ENCODE measurements at places on chromosomes 3 and 15.
A peak's percentile ranks its signal among the peaks of the same experiment; 100 is the strongest.

GRCh38 chr3:156298014-156298413 is 177.6 kb downstream of the KCNAB1 start:
- no peak for DNase-seq

DNA sequence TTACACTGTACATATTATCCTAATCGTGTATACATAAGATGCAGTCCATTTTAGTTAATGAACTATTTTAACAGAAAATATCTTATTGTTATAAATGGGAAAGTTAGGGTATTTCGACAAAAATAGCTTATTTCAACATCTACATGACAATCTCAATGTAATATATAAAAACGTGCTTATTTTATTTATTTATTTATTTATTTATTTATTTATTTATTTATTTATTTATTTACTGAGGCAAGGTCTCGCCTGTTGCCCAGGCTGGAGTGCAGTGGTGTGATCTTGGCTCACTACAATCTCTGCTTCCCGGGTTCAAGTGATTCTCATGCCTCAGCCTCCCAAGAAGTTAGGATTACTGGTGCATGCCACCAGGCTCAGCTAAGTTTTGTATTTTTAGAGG is 614.2 kb downstream of the CADM2 start:
- DNase-seq = no peak

- DNase-seq = peak; percentile 85
Measured at GRCh38 chr15:90004252-90004651, 3.1 kb downstream of the ZNF710 start.

DNA sequence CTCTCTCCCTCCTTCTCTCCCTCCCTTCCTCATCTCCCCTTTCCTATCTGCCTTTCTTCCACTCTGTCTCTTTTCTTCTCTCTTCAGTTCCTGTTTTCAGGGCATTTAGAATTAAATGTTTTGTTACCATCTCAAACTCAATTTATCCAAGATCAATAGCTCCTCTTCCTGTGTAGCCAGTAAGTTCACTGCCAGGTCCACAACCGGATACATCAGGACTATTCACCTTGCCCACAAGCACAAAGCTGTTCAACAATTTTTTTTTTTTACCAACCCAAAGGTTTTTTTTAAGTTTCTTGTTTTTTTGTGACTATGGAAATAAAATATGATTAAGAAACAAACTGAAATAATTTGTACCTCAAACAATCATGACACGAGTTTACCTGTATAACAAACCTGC is 26.1 kb downstream of the FBN1 start:
- DNase-seq = no peak

DNA sequence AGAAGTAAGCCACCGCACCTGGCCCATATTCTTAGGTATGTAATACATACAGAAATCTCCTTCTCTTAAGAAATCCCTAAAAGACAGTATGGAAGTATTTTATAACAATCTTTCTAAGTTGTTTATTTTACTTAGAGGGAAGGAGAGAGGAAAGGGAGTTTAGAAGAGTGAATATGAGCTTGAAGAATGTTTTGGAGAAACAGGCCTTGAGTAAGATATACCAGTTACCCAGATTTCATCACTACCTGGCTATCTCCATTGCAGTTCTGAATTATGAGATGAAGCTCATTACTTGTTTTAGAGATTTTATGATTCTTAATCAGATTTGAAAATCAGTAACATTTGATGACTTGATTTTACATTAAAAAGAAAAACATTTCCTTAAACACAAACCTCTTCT is 71.9 kb downstream of the DCUN1D1 start:
- no peak for DNase-seq

DNA sequence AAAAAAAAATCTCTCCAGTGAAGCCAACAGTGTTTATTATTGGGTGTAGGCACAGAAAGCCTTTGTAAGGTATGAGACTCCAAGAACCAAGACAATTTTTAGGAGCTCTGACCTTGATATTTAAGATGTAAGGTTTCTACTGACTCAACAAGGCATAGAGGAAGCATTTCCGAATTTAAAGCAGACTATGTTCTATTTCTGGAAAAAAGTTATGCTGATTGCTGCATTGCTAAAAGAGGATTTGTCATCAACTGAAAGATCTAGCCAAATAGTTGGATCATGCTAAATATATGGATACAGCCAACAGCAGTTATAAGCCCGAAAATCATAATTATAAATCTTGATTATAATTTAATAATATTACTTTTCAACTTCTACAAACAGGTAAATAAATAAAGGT is 53.3 kb upstream of the MELTF start:
- DNase-seq = no peak

DNA sequence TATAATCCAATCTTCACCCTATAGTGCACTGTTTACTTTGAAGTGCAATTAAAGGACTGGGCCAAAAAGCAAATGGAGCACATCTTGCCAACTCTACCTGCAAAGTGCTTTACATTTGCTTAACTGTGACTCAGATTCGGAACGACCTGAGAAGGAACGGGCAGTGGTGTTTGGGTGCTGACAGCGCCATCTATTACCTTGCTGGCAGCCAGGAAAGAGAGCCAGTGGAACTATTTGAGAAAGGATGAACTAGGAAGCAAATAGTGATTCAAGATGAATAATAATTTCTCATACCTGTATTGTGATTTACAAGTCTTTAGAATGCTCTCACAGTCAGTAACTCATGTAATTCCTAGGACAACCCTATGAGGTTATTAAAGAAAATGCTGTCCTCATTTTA is 312.9 kb downstream of the PDCD6IP start:
- no peak for DNase-seq

DNA sequence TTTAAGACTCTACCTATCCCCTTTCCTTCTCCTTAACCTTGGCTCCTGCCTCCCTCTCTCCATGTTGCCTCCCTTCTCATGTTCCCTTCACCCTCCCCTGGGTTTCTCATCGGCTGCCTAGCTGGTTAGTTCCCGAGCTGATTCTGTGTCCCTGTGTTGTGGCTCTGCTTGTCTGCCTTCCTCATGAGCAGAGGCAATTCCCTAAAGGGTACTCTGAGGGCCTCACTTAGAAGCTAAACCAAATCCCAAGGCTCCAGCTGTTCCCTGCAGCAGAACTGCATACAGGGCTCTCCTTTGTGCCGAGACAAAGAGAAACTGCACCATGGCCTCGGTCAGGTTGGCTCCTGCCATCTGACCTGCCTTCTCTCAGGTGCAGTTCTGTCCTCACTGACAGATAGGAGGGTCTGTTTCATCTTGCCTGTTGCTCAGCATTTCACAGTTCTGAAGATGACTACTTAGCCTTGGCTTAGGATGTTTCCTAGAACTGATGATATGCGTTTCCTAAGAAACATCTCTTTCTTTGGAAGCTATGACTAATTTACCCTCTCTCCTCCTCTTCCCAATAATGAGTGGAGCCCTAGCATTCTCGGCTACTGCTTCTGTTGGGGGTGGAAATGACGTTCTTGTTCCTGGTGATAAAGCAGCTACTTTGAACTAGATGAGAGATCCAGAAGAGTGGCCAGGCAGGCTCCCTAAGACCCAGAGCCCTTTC is 27.1 kb downstream of the DUOX1 start:
- no peak for DNase-seq

DNA sequence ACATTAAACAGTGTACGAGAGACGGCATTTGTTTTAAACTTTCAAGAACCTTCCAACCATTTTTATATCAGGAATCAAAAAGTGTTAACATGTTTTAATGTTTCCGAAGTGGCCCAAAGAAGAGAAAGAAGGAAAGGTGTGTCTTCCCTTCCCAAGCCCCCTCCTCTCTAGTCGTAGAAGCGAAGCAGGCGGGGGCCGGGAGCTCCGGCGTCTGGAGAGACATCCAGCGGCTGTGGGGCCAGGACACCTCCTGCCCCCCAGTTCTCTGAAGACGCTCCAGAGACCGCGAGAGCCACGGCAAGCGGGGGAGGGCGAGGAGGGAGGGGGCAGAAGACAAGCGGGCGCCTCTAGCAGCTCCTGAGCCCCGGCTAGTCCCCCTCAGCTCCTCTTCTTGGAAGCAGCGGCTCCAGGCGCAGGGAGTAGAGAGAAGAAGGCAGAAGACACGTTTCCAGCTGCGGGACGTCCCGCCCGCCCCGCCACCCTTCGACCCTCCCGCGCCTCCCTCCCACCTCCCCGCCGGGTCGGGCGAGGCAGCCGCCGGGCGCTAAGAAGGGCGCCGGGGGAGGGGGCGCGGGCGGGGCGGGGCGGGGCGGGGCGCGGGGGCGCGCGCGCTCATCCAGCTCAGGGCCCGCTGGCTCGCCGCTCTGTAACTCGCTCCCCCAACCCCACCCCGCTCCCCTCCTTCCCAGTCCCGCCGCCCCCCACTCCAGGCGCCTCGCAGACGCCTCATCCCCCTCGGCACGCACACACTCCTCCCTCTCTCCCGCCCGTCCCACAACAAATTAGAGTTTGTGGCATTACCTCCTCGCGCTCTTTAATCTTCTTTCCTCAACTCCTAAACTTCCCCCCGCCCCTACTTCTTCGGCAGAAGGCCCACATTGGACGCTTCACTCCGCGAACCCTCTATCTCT is at the start of gene ZBTB20:
Gene ZBTB20, minus strand, starts transcription at position 871 of the 911 bp plus-strand sequence.
- DNase-seq = peak; percentile 32

DNA sequence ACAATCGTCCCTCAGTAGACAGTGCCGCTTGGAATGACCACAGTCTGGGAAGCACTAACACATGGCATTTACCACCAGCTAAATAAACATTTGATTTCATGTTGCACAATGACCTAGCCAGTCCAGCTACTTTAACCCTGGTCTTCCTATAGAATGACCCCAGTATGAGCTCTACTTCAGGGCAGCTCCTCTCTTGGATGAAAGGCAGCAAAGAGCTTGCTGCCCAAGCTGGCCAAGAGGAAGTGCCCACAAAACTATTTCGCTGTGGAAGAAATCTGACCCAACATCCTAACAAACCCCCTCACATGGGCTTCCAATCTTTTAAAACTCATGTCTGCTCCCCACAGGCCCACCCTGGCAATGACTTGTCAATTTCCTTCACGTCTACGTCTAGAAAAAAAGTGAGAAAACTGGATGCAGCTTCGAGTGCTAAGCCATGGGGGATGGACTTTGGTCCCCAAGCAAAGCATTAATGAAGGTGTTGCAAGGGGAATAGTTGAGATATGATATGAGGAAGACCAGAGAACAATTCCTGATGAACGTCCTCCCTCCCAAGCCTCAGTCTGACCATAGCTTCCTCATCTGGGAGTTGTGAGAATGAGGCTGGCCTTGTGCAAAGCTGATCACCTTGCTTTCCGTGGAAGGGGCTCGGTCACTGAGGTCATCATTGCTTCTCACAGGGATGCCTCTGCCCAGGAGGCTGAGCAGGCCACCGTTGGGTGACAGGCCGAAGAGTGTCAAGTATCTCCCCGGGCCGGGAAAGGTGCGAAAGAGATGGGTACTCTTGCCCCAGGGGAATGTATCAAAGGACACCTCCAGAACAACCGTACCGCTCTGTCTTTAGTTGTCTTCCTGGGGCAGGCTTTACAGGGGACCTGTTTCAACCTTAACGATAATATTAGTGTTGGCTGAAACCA is 964 bp downstream of the SLC25A20 start:
- DNase-seq = no peak

DNA sequence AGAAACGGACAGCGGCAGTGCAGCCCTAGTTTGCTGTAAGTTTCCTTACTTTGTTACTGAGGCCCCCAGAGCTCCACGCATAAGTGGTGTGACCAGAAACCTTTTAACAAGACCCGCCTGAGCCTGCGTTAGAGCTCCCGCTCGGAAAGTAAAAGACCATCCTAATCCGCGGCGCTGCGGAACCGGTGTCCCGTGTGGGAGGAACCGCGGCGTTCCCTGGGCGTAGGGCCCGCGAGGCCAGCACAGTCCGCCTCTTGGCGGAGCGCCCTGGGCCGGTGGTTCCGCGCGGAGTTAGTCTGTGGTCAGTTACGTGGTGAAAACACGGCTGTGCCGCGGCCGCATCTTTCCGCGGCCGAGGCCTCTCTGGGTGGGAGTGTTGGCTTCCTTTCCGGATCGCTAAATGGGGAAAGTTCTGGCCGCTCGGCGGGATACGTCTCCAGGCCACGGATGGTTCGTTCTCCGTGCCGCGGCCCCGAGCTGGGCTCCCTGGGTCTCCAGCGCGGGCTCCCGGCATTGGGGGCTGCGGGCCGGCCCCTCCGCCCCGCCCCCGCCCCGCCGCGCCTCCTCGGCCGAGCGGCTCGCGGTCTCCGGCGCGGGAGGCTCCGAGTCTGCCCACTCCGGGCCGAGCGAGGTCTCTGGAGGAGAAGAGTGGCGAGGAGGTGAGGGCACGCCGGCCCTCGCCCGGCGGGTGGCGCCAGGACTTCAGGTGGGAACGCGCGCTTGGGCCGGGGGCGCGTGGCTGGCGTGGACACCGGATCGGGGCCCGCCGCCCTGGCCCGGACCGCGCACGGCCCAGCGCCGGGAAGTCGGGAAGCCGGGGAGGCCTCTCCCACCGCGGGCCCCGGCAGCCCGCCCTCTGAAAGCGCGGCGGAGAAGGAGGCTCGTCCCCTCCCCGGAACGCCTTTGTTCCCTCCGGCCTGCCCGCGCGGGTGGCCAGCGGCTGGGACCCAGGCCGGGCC is 754 bp downstream of the B3GNT5 start:
- peak; percentile 56 for DNase-seq

DNA sequence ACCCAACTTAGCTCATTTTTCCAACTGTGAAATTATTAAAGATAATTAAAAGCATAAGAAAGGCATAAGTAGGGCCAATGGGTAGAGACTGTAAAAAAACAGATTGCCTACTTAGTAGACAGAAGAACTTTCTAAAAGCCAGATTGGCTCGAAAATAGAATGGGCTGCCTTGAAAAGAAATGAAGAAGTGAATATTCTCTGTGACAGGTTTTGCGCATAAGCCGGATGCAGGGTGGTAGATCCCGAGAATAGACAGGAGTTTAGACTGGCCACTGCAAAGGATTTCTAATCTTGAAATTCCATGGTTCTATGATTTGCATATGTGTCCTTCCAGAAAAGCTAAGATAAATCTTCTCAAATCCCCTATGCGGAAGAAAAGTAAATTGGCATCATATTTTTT is 173.3 kb upstream of the ICE2 start:
- no peak for DNase-seq

DNA sequence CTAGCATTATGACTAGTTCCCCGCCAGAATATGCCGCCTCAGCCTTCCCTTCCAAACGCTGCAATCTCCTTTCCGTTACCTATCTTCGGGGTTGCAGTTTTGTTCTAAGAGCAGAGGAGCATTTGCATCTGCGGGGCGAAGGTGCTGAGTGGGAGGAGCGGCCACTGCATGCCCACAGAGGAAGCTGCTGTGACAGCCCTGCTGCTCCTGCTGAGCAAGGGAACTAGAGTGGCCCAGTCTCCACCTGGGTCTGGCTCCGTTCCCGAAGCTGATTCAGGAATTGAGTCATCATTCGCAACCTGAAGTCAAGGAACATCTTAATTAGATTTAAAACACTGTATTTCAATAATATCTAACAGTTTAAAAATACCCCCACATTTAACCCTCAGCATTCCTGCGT is 98.2 kb upstream of the TJP1 start:
- peak; percentile 63 for DNase-seq

DNA sequence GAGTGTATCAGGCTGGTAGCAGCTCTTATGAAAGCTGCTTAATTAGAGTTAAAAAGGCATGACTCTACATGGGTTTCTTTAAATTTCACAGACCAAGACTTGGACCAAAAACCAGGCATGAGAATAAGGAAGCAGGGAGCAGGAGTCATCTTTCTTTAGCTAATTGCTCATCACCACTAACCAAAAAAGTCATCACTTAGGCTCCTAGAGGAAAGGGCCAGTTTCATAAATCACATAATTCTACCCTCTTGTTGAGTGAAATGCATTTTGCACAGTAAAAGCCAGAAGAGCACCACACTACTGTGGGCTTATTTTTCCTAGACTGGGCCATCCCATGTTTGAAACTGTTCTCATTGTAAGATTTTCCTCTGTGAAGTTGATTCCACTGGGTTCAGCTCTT is 175.6 kb downstream of the GREM1 start:
- no peak for DNase-seq

- peak; percentile 79 for DNase-seq
Measured at GRCh38 chr3:37855363-37855970, 6.2 kb upstream of the CTDSPL start.

Data from trophoblast cell (in vitro differentiated cells and primary cell).